ENCODE measurements at places on chromosomes 11 and 22.

DNA sequence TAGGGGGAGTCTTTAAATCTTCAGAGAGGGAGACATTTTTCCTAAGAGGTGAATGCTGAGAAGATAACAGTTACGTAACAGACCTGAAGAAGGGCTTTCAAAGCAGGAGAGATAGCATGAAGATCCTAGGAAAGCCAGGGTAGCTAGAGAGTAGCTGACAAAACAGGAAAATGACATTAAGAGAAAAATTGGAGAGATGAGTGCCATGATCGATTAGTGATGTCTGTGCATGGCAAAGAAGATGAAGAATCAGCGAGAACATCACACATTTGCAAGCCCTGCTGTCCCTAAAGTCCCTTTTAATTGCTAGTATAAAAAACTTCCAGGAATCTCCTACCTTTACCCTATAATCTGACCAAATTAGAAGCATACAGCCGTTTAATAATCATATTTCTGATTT, 116.9 kb upstream of the PAX6 start:
- DNase-seq: no peak

DNA sequence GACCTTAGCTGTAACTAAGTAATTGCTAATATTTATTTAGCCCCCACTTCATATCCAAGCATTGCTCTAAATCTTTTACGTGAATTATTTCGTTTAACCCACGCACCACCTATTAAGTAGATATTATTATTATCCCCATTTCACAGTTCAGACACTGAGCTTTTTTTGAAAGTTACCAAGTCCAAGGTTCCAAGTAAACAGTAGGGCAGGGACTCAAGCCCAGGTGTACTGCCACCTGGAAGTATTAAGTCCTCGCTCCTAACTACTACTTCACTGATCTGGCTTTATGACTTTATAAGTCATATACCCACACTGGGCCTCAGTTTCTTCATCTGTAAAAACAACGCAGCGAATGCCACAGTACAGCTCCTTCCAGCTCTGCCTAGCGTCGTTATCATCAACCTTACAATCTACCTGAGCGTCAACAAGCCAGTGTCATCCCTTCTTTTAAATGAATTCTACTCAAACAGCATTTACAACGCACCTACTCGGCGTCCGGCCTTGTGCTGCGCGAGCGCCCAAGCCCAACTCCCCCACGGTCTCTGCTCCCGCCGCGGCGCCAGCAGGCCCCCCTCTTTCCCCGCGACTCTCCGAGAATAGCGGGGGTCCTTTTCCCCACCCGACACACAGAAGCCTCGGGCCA, 624 bp downstream of the TMEM41B start:
- DNase-seq: peak; percentile 63

GRCh38 chr11:123443851-123444623, 14.0 kb downstream of the GRAMD1B start:
- DNase-seq: no peak

GRCh38 chr11:120785576-120785975, 238.3 kb upstream of the TBCEL start:
- no peak for DNase-seq

DNA sequence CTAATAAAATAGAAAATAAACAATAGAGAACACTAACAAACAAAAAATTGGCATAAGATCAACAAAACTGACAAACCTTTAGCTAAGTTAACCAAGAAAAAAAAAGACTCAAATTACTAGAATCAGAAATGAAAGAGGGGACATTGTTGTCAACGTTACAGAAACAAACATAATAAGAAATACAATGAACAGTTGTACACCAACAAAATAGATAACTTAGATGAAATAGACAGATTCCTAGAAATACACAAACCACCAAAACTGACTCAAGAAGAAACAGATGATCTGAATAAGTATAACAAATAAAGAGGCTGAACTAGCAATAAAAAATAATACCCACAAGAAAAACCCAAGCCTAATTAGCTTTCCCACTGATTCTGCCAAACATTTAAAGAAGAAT, 34.7 kb upstream of the TMPRSS4 start:
- DNase-seq: no peak

DNA sequence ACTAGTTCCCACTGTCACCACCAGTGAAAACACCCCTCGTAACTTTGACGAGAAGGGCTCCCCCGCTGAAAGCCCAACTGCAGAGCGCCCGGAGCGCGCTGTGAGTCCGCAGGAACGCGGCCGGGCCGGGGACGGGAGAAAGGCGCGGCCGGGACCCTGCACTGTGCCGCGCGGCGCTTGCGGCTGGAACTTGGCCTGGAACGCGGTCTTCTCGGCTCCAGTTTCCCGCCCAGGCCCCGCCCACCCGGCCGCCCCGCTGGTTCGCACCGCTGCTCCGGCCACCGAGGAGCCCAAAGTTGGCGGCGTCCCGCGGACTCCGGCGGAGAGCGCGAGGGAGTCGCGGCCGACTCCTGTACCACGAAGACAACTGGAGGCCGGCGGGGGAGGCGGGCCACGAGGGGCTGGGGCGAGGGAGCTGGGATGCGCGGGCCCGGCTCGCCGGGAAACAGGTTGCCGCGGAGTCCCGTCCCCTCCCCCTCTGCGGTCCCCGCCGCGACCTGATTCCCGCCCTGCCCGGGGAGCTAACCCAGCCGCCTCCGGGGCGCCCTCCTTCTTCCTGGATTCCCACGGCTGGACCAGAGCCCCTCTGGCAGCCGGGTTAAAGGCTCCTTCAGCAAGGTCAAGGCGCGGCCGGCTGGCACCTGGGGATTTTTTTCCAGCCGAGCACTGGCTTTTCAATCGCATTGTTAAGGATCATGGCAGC, 3.4 kb downstream of the TENM4 start:
- DNase-seq: peak; percentile 85

Measured in neural progenitor cell (in vitro differentiated cells).